M059J (cell line): ENCODE measurements at places on chromosomes 7 and 10. TPM values are rescaled to one million over a fixed set of nuclear protein-coding genes. Genes with fewer than 3 reads are reported as not detected.

DNA sequence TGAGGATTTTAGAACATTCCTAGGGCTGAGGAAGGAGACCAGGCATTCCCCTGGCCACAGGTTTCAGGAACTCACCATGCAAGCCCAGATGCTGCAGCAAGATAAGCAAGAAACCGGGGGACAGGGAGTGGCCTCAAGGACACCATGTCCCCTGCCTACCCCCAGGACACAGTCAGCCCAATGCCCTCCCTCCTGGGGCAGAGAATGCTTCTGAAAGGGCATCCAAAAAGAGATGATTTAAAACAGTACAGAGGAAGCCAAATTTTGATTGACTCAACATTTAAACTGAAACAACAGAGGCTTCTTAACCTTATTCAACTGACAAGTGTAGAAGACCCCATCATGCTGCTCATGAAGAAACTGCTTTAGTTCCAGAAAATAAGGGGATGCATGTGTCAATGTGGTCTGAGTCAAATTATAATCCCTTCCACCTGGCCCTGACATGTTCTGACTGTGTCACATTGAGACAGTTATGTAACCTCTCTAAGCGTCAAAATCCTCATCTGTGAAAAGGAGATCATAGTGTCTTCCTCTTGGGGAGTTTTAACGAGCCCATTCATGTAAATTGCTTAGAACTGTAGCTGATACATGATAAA is 60.0 kb downstream of the ICA1 start:
- no peak for DNase-seq

DNA sequence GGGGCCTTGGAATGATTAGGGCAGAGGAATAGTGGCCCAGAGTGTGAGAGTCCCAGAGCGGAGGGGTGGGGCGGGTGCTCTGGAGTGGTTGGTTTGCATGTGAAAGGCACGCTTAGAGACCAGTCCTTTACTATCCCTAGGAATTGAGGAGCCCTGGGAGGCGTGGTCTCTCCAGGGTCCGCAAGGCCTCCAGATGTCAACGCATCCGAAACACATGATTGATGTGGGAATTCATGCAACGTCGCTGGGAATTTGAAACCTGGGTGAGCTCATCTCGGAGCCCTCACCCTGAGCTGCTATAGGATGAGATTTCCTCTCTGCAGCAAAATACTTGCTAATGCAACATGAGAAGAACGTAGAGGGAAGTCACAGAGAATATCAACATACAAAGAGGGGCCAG is 51.2 kb downstream of the NPTX2 start:
- DNase-seq, result no peak

The EIF3A gene
- 33.0 and 62.4 TPM in 2 replicates for total RNA-seq

DNA sequence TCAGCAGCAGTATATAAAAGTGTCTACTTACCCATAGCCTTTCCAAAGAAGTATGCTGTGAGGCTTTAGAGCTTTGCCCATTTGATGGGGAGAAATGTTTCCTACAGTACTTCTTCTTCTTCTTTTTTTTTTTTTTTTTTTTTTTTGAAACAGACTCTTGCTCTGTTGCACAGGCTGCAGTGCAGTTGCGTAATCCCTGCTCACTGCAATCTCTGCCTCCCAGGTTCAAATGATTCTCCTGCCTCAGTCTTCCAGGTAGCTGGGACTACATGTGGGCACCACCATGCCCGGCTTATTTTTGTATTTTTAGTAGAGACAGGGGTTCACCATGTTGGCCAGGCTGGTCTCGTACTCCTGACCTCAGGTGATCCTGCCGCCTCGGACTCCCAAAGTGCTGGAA is 101.7 kb upstream of the TMEM26 start:
- DNase-seq, result no peak

- no peak for DNase-seq
Observed at GRCh38 chr7:14673202-14673601, 229.3 kb downstream of the DGKB start.

- peak; percentile 21 for DNase-seq
Observed at GRCh38 chr10:69513617-69514016, 59.6 kb downstream of the NEUROG3 start.

DNA sequence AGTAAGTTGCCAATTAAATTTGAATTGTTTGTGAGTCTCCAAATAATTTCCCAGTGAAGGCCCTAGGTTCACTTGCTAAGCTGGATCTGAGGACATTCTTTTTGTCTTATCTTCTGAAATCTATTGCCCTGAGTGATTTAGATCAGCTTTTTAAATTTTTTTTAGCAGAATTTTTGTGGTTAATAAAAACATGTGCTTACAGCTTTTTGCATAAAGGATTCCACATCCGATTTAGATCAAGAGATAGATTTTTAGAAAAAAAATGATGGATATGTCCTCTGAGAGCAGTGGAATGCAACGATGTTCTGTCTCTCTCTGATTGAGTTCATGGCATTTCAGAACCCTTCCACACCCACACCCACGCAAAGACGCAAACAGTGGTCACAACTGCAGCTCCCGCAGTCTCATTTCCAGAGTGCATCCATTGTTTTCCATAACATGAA is 358.8 kb downstream of the SUGCT start:
- peak; percentile 22 for DNase-seq

- DNase-seq, result peak; percentile 9
Observed at GRCh38 chr7:131722371-131722770, 165.9 kb upstream of the PODXL start.

DNA sequence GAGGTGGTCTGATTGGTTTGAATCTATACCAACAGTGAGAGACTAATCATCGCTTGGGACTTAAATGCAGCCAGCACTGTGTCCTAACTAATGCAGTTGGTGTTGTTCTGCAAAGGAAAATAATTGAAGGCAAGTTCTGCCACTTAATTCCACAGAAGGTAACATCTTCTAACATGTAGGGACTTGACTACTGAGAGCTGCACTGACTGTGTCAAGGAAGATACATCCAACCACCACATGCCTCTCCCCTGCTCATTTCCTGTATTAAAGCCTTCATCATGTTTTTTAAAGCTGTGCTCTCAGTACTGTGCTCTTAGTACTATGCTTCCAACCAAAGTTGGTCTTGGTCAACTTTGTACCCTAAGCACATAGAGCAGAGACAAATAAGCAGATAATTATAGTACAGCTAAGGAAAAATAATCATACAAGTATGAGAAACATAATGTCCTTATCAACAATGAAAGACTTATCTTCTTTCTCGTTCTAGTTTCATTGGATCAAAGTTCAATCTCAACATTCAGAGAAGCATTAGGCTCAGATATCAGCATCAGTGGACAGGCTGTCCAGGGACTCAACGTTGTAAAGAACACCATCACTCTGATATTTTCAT is 2.8 kb upstream of the CYP3A4 start:
- DNase-seq, result no peak

GRCh38 chr10:31583293-31583692 is 264.3 kb downstream of the ZEB1 start:
- DNase-seq, result no peak

DNA sequence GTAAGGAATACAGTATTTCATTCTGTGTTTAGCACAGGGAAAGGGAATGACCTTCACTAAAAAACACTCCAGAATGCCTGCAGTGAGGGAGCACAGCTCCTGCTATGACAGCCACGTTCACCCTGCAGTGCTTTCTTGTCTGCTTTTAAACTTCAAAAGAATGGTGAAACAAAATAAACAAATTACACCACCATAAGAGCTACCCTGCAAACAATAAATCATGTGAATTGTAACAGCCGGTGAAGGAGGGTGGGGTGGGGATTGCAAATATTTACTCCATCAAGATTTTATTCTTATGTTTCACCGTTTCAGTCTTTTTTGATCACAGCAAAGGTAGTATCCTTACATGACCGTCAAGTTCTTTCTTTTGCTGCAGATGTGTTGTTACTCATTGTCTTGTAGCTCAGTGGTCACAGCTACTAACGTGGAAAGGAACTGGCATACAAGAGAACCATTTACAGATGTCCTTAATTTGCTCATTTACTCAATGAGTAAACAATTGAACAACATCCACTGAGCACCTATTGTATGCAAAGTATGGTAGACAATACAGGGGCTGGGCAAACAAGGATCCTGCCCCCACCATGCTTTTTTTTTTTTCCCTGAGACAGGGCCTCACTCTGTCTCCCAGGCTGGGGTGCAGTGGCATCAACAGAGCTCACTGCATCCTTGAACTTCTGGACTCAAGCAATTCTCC is 4.1 kb upstream of the CHN2 start:
- DNase-seq, result no peak

The ICA1 gene
- total RNA-seq, result not detected in 2 replicates

- DNase-seq, result no peak
Observed at GRCh38 chr10:80253266-80253962, 36.0 kb downstream of the MAT1A start.

The FAM237B gene
- not detected in 2 replicates for total RNA-seq

The NPC1L1 gene
- not detected in 2 replicates for total RNA-seq

The TRIM73 gene
- total RNA-seq, result 0.10 and 0.12 TPM in 2 replicates

GRCh38 chr7:109956916-109957315 is 1134.0 kb upstream of the LRRN3 start:
- DNase-seq, result no peak

GRCh38 chr7:80002865-80003264 is 131.8 kb upstream of the GNAI1 start:
- no peak for DNase-seq

GRCh38 chr10:58384095-58384494 is 1.1 kb upstream of the TFAM start:
- DNase-seq, result peak; percentile 68

GRCh38 chr7:80133361-80134114 is 1.1 kb upstream of the GNAI1 start:
- DNase-seq, result peak; percentile 52

The SEMA3E gene
- not detected in 2 replicates for total RNA-seq

DNA sequence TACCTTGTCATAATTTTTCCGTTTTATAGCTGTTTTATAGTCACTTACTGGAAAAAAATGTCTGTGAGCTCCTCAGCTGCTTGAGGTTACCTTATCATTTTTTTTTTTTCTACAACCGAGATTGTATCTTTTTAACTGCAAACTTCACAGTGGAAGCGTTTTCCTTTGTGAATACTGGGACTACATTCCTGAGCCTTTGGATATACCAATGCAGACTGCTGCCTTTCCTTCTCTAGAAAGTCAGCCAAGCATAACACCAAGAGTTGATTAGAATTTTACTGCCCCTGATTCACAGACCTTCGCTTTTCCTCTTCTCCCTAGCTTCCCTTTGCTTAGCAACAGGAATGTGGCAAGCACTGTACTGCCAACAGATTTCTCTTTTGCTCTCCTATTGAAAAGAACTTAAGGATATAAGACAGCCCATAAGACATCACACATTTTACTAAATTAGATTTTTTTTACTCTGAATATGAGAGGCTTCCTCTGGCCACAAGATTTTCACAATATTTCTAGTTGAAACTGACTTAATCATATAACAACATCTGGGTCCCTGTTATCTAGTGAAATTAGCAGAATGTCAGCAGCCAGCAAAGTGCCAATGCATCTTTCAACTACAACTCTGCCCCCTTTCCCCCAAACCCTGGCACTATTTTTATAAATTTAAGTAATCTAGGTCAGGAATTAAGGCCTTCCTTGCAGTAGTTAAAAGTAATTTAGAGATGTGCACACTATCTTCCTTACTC is 170.6 kb downstream of the PRKG1 start:
- DNase-seq, result peak; percentile 79

The TMEM176B gene
- total RNA-seq, result not detected in 2 replicates

The UPK3B gene
- total RNA-seq, result 0.05 TPM in 1 of 2 replicates, not detected in the other

DNA sequence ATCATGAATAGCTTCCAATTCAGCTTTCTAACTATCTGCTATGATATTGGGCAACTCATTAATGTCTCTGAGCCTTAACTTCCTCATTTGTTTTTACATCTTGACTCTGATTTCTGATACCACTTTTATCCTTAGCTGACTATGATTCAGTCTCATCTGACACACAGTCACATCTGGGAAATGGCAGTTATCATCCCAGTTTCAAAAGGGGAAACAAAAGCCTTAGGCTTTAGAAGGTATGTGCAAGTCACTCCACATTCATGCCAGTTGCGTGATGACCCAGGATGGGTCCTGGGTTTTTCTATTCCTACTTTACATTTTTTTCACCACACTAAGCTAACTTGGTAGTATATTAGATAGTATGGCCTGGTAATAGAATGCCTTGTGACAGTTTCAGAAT is 12.7 kb downstream of the SCIN start:
- no peak for DNase-seq

The SPDYE8 gene
- not detected in 2 replicates for total RNA-seq

GRCh38 chr10:60760711-60761210 is 17.5 kb upstream of the CDK1 start:
- no peak for DNase-seq

The HMX2 gene
- 0.07 and 0.96 TPM in 2 replicates for total RNA-seq

DNA sequence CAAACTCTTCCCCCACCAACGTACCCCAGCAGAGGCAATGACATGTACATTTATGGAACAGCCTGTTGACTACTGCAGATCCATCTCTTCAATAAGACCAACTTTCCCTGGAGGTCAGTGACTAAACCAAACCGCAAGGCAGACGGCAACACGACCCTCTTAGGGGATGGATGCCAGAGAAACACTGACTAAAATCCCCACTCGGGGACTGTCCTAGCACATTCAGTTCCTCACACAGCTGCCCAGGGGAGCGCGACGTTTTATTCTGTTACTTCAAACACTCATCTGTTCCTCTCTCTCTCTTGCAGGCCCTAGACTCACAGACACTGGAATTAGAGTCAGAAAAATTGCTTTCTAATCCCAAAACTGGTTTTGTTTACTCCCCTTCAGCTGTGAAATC is 146.5 kb upstream of the PRSS1 start:
- DNase-seq, result no peak

GRCh38 chr7:21967598-21968003 is 21.9 kb upstream of the CDCA7L start:
- peak; percentile 13 for DNase-seq

The AMPH gene
- total RNA-seq, result 1.9 and 3.1 TPM in 2 replicates

The KNDC1 gene
- not detected in 2 replicates for total RNA-seq

DNA sequence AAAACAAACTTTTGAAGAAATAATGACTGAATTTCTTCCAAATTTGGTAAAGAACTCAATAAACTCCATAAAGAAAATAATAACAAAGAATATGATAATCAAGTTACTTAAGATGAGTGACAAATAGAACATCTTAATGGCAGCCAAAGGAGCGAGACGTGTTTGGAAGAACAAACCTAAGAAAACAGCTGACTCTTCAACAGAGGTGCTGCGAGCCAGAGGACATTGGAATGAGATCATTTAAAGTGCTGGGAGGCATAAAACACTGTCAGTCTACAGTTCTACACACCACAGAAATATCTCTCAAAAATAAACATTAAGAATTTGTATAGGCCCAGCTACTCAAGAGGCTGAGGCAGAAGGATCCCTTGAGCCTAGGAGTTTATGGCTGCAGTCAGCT is 443.5 kb downstream of the PAXIP1 start:
- DNase-seq, result no peak

The PRR15 gene
- total RNA-seq, result 0.17 TPM in 1 of 2 replicates, not detected in the other

The FAM131B gene
- total RNA-seq, result 0.79 and 1.5 TPM in 2 replicates

The TRIP6 gene
- 80.1 and 106 TPM in 2 replicates for total RNA-seq

The ADD3 gene
- 152 and 462 TPM in 2 replicates for total RNA-seq

GRCh38 chr7:102908676-102909075 is 4.1 kb upstream of the LRRC17 start:
- peak; percentile 45 for DNase-seq

The MRC1 gene
- total RNA-seq, result not detected in 2 replicates

DNA sequence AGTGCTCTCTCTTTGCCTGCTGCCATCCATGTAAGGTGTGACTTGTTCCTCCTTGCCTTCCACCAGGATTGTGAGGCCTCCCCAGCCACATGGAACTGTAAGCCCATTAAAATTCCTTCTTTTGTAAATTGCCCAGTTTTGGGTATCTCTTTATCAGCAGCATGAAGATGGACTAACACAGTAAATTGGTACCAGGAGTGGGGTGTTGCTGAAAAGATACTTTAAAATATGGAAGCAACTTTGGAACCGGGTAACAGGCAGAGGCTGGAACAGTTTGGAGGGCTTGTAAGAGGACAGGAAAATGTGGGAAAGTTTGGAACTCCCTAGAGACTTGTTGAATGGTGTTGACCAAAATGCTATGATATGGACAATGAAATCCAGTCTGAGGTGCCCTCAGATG is 63.8 kb upstream of the PPP1R9A start:
- no peak for DNase-seq
